GM12891 (cell line): ENCODE measurements at places on chromosomes 13 and 19.

DNA sequence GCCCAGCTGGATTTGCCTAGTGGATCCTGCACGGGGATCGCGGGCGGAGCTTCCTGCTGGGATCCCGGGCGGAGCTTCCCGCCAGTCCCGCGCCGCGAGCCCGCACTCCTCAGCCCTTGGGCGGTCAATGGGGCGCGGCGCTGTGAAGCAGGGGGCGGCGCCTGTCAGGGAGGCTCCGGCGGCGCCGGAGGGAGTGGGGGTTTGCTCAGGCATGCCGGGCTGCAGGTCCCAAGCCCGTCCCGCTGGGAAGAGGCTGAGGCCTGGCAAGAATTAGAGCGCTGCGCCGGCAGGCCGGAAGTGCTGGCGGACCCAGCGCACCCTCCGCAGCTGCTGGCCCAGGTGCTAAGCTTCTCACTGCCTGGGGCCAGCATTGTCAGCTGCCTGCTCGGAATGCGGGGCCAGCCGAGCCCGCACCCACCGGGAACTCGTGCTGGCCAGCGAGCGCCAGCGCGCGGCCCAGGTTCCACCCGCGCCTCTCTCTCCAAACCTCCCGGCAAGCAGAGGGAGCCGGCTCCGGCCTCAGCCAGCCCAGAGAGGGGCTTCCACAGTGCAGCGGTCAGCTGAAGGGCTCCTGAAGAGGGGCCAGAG, 119.6 kb downstream of the PRR20E start:
- no peak for DNase-seq

DNA sequence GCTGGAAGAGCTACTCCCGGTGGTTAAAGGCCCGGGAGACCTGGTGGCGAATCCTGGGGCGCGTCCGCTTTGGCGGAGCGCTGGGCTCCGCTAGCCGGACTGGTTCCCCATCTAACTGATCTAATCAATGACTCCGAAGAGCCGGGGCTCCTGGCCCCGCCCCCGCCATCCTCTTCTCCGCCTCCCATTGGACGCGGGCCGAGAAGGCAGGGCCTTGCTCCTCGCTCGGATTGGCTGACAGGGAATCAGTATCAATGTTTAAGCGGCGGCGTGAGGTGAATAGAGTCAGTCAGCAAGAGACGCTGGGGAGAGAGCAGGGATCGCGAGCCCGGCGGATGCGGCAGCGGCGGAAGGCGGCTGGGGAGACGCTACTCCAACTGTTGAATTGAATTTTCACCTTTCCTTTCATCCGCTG, 1.7 kb upstream of the PCDH17 start:
- no peak for DNase-seq

GRCh38 chr19:18029617-18030338, 21.8 kb downstream of the ARRDC2 start:
- DNase-seq, result no peak

DNA sequence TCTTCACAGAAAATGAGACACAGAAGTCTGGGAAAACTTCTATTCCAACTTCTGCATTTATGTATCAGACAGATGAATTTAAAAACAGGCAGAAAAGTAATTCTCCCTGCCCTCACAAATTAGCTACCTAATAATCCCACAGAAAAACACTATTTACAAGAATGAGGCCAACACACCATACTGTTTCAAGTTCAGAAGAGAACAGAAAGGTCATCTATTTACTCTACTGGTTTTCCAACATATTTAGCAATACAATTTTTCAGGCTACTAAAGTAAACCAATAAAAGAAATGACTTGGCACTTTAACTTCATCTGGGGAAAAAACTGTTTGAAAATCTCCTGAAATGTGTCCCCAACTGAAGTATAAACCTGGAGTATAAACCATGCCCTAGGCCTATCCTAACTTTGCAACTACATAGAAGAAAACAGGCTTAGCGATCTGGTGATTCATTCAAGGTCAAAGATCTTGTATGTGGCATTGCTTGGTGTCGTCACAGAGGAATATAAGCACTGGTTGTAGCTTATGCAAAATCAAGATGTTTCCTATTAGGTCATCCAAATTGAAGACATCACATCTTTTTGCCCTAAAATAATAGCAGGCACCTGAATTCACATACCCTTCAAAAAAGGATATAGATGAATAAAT, 20.1 kb upstream of the EBPL start:
- no peak for DNase-seq

- DNase-seq, result no peak
Observed at GRCh38 chr19:388691-389090, 20.3 kb downstream of the C2CD4C start.

DNA sequence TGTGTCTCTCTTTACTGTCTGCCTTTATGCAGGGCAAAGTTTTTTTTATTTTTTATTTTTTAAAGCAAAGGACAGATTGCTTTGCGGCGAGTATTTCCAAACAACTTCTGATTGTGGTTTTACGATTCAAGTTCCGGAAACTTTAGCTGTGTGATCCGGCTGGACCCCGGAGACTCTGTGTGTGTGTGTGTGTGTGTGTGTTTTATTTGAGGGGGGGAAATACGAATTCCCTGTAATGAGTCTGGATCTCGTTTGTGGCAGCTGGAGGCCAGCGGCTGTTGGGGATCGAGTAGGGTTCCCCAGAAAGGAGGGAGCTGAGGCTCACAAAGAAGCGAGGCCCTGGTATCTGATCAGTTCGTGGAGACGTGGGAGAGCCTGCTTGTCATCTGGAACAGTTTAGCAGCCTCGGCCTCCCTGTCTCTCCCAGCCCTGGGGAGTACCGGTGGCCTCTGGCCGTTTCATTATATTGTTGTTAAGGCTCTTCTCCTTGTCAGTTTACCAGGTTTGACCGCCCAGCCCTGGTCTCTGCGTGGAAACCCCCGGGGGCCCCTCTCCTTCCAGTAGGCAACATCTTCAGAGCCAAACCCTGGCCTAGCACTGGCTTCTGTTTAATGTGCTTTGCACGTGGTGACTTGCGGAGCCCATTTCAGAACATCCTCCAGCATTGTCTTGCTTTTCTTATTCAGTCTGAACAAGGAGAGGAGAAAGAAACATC, 1.3 kb downstream of the FARP1 start:
- DNase-seq, result no peak

DNA sequence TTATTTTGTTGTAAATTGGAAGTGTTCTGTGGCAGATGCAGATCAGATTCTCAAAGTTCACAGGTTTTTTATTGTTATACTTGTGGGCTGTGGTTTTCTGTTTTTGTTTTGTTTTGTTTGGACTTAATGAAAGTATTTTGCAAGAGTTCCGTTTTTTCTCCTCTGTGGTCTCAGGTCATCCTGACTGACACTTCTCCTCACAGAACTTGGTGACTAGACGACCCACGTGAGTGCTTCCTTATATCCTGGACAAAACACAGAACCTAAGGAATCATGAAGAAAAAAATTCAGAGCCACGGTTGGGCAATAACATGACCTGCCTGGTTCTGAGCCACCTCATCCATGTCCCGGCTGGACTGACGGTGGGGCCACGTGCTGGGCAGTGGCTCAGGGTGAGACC, 2.5 kb upstream of the RFPL4AL1 start:
- DNase-seq, result no peak

DNA sequence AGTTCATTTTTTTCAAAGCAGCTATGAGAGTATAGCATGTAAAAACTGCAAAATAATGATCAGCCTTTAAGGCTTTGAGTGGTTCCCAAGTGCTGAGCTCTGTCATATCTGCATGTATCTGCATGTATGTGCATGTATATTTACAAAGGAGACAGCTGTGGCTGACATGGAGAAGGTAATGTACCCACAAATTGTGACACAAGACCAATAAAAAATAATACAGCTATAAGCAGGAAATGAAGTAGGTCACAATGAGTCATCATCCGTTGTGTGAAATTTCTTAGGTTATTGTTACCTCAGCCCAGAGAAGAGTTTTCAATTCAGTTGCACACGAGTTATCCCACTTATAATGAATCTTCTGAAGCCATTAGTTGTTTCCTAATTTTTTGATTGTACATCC, 60.9 kb upstream of the MED4 start:
- DNase-seq, result no peak

GRCh38 chr13:45162821-45163220, 38.0 kb downstream of the KCTD4 start:
- no peak for DNase-seq

DNA sequence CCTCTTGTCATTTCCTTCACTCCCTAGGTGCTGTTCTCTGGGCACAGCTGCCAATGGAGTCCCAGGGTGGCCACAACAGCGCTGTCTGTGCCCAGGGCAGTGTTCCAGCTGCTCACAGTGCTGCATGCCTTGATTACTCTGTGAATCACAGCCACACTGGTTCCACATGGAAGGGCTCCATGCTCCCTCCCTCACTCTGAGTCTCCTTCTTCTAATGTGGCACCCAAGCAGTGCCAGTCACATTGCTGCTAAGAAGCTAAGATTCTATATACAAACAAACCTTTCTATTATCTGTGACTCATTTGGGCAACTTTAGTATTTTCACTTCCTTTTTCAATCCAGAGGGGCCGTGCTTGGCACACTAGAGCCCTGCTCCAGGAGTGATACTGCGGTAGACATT, 248.7 kb downstream of the TDRD3 start:
- DNase-seq, result no peak

- DNase-seq, result no peak
Observed at GRCh38 chr13:26457212-26457611, 100.3 kb upstream of the WASF3 start.

DNA sequence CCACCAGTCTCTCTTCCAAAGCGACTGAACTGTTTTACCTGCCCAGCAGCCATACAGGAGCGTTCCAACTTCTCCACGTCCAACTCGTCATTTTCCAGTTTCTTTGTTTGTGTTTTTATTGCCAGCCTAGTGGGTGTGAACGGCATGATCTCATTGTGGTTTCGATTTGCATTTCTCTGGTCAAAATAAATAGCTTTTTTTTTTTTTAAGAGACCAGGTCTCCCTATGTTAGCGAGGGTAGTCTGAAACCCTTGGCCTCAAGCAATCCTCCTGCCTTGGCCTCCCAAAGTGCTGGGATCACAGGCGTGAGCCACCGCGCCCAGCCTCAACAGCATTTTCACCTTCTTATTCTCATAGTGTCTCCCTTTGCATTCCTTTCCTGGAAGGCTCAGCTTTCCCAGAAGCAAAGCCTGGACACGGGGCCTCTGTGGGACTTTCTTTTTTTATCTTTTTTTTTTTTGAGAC, 4.2 kb upstream of the JSRP1 start:
- no peak for DNase-seq

- DNase-seq, result no peak
Observed at GRCh38 chr19:32646556-32646955, 28.4 kb downstream of the ANKRD27 start.

- no peak for DNase-seq
Observed at GRCh38 chr13:21139374-21139773, 37.0 kb downstream of the SKA3 start.

GRCh38 chr13:21436582-21436981, 22.5 kb downstream of the ZDHHC20 start:
- no peak for DNase-seq

- no peak for DNase-seq
Observed at GRCh38 chr13:76641056-76641455, 245.1 kb downstream of the KCTD12 start.

DNA sequence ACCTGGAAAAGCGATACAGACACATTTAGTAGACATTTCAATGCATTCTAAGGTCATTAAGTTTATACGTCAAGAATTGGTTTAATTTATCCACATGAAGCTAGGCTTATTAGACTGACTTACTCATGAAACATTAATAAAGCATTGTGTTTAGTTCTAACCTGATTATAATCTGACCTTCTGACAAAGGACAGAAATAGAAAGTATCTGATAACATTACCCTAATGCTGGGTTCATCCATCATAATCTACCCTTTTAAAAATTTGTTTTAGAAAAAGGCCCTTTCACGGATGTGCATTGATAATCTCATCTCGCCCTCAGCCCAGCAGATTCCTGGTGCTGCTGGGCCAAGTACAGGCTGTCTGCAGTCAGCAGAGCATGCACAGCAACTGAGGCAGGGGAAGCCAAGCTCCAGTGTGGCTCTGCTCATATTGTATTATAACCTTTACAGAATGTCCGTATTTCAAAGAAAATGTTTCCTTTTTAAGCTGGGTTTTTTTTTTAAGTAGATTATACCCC, 142.1 kb upstream of the MAB21L1 start:
- no peak for DNase-seq

- no peak for DNase-seq
Observed at GRCh38 chr13:41313117-41313516, 2.0 kb downstream of the NAA16 start.

DNA sequence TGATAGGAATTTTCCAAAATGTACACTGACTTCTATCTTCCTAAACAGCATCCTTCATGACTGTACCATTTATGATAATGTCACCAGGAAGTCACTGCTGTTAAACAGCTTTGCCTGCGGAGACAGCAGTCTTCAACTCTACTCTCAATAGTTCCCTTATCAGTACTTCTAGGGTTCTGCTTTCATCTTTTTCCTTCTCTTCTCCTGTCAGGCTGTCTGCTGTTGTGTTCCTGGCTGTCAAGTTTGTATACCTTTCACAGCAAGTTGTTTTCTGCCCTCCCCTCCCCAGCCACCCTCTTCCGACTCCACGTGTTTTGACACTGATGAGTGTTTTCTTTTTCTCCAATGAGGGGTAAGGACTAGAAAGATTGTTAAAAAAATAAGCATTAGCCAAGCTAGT, 2.2 kb downstream of the UPF3A start:
- DNase-seq, result no peak

- DNase-seq, result no peak
Observed at GRCh38 chr19:49595819-49596404, 4.9 kb downstream of the PRR12 start.

- DNase-seq, result no peak
Observed at GRCh38 chr13:26839682-26840081, 79.1 kb upstream of the GPR12 start.

DNA sequence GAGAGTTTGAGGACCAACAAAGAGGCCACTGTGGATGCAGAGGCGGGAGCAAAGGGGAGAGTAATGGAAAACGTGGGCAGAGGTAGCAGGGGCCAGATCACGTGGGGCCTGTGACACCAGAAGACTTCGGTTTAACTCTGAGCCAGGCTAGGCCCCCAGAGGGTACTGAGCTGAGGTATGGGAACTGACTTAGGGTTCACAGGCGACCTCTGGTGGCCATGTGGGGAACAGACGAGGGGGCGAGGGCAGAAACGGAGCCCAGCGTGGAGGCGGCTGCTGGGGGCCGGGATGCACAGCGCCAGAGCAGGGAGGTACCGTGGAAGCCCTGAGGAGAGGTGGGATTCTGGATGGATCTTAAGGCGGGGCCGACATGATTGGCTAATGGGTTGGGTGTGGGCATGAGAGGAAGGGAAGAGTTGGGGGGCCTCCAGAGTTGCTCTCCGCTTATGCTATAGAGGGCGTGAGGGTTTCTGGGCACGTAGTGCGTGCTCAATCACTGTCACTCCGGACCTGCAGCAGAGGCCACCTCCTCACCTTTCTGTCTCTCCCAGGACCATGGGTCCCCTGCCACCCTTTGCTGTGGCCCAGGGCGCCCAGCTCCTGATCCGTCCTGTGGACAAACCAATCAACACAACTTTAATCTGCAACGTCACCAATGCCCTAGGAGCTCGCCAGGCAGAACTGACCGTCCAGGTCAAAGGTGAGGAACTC, 13.7 kb downstream of the PVR start:
- peak; percentile 72 for DNase-seq

GRCh38 chr19:43306097-43306496, 36.8 kb upstream of the PSG9 start:
- DNase-seq, result no peak
